CD4-positive, alpha-beta T cell treated with Interleukin-2 at 100 ng/mL for 4 hours (primary cell): ENCODE measurements at places on chromosomes 11 and 22.

DNA sequence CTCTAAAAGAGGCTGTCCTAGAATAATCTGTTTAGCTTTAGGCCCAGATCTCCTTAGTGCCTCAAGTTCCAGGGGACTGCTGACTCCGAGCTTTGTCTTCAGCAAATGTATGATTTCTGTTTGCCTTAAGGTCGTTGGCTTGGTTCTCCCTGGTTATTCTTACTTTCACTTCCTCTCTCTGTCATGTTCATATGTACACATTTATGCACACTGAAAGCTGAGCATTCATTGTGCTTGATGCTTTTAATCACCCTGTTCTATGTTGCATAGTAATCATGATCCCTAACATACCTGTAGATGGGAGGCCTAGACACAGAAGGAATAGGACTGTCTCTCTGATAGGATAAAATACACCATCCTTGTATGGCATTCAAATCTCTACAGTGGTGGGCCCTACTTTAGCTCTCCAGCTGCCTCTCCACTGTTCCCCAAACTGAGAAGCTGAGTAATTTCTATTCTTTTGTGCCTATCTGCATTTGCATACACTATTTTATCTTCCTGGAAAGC lies 7.2 kb downstream of the PPFIBP2 start:
- no peak for DNase-seq

DNA sequence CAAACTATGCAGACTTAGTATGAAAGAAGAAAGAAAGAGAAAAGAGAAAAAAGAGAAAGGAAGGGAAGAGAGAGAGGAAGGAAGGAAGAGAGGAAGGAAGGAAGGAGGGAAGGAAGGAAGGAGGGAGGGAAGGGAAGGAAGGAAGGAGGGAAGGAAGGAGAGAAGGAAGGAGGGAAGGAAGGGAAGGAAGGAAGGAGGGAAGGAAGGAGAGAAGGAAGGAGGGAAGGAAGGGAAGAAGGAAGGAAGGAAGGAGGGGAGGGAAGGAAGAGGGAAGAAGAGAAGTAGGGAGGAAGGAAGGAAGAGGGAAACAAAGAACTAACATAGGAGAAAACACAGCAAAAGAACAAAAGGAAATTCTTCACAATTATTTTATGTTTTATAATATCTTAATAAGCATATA lies 502.1 kb downstream of the SOX6 start:
- DNase-seq = no peak

DNA sequence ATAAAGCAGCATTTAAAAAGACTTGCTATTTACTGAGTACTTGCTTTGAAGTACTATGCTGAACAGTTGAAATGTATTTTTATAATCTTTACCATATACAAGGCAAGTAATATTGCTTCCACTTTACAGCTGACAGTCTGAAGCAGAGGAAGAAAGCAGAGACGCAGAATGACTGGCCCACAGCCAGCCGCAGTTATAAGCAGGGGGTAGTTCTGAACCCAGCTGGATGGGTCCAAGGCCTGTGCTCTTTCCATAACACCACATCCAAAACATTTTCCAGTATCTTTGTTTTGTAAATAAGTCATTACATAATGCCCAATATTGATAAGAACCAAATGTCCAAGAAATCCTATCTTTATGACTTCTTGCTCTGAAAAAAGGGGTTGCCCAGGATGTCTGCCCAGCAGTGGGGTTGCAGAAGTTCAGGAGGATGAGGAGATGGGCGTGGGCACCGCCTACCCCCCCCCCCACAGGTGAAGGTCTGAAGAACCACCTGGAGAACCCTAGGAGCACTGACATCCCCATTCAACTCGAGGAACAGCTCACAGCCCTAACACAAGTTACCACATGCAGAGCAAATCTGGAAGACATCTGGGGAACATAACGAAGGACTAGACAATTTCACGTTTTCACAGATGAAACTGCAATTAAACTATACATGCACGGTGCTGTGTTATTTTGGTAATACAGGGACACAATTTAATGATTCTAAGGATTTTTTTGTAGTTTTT lies 24.2 kb upstream of the YPEL1 start:
- no peak for DNase-seq

- DNase-seq = no peak
Measured at GRCh38 chr11:134343646-134344045, 11.9 kb downstream of the GLB1L2 start.

DNA sequence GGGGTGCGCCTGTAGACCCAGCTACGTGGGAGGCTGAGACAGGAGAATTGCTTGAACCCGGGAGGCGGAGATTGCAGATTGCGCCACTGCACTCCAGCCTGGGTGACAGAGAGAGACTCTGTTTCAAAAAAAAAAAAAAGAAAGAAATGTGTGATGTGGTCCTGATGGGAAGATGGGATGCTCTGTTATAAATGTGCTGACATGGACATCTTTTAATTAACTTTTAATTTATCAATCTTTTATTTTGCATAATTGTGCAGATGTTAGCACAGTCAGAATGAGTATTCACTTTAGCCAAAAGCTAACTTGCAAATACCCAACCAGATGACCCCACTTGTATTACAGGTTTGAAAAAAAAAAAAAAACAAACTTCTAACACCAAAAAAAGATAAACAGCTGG lies 23.8 kb upstream of the USP47 start:
- no peak for DNase-seq

DNA sequence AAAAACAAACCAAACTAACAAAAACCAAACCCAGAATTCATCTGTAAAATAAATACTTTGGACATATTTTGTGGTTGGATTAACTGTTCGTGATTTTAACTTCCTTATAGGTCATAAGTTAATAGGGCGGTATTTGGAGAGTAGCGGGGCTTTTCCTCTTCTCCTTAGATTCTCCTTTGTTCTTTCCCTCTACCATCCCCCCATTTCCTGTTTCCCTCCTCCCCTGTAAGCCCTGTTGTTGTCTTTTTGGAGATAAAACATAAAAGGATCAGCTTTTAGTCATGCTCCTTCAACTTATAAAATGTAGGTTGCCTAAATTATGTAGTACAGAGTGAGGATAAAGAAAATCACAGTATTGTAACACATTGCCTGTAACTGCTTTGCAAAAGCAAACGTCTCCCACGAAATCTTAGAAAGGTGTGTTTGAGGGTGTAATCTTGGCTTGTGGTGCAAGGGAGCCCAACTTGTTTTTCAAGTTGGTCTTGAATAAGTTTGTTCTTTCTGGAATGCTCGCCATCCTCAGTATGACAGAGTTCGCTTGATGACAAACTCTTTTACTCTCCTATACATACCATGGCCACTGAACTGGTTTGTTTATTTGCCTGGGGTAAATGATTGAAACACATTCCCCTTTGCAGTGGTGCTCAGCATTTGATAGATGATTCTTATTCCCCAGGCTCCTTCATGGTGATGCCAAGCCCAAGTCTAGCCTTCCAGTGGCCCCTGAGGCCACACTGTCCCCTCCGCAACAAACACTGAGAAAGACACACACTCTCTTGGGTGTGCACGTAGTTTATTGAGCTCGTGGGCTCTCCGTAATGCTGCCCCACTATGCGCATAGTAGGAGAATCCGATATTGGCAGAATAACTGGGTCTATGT lies 49.4 kb downstream of the TEAD1 start:
- no peak for DNase-seq

GRCh38 chr22:17486719-17487118 lies 76.6 kb upstream of the SLC25A18 start:
- no peak for DNase-seq

DNA sequence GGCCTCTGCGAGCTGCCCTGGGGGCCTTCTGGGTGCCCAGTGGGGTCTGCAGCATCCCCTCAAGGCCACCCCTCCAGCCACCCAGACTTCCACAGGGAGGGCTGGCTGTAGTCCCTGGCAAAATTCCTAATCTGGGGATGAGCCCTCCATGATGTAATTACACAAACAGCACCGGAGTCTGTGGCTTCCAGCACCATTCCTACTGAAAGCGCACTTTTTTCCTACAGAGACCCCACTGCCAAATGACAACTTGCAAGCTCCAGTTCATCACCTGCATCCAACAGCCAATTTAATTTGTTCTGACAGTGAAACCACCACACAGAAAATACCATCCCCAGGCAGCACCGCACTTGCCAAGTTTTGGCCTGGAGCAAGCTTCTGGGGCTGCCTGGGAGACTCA lies 70.4 kb downstream of the TRMU start:
- DNase-seq = no peak

- DNase-seq = no peak
Measured at GRCh38 chr11:130217133-130218031, 57.8 kb downstream of the ST14 start.

- DNase-seq = no peak
Measured at GRCh38 chr11:45580399-45580798, 85.0 kb downstream of the CHST1 start.

DNA sequence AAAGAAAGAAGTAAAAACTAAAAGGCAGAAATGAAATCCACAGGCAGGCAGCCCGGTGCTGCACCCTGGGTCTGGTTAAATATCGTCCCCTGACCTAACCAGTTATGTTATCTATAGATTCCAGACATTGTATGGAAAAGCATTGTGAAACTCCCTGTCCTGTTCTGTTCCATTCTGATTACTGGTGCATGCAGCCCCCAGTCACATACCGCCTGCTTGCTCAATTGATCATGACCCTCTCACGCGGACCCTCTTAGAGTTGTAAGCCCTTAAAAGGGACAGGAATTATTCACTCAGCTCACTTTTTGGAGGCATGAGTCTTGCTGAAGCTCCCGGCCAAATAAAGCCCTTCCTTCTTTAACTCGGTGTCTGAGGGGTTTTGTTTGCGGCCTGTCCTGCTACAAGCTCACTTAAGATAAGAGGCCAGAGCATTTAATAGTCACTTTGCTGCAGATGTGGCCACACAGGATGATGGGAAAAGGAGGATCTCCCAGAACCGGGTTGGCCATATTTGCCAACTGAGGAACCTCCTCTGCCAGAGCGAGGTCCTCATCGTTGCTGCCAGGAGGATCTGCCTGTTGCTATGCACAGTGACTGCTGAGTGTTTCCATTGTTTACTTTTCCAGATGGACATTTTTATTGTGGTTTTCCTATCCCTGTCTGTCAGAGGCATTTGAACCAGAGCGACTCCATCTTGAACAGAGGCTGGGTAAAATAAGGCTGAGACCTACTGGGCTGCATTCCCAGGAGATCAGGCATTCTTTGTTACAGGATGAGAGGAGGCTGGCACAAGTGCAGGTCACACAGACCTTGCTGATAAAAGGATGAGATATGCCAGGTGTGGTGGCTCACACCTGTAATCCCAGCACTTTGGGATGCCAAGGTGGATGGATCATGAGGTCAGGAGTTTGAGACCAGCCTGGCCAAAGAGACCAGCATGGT lies 10.2 kb downstream of the C11orf96 start:
- no peak for DNase-seq

DNA sequence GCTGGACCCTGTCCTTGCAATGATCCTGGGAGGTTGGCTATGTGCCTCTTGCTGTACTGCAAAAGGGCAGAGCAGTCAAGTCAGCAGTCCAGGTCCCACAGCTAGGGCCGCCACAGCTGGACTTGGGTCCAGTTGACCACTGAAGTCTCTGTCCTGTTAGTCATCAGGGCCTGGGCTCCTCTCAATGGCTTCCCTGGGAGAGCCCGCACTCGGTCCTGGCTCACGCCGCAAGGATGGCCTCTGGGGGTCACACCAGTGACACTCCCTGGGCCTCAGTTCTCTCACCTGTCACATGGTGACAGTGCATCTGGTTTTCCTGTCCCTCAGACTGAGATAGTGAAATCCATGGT lies 85.1 kb downstream of the NECTIN1 start:
- no peak for DNase-seq

- no peak for DNase-seq
Measured at GRCh38 chr22:21457023-21457787, 10.0 kb upstream of the TMEM191C start.

- DNase-seq = no peak
Measured at GRCh38 chr11:134613646-134614045, 201.6 kb upstream of the B3GAT1 start.

- peak; percentile 54 for DNase-seq
Measured at GRCh38 chr11:129117595-129118350, 74.4 kb downstream of the ARHGAP32 start.

GRCh38 chr22:48302657-48303368 lies 1524.9 kb downstream of the BRD1 start:
- DNase-seq = no peak

GRCh38 chr11:121479698-121480238 lies 27.0 kb upstream of the SORL1-AS1 start:
- DNase-seq = no peak

- DNase-seq = no peak
Measured at GRCh38 chr11:22433094-22433455, 94.9 kb downstream of the SLC17A6 start.

DNA sequence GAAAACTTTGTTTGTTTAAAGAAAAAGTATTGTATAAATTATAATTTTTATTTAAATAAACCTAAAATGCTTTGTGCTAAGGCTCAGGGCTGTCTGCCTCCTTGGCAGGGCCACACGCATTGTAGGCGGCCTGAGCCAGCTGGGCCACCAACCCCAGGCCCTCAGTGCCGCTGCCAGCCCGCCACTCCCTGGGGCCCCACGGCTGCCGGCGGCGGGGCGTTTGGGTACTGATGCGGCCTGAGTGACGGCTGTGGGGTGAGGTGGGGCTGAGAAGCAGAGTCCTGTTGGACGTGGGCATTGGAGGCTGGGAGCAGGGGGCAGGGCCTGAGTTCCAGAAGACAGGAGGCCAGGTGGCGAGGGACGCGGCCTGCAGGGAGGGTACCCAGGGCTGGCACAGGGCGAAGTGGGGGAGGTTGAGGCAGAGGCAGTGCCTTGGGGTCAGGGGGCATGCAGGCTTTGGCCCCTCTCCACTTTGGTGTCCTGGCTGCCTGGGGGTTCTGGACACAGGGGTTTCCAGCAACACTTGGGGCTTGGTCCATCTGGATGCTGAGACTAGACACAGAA lies 58.3 kb downstream of the CERK start:
- DNase-seq = no peak

- no peak for DNase-seq
Measured at GRCh38 chr11:46553814-46554212, 40.0 kb downstream of the AMBRA1 start.

DNA sequence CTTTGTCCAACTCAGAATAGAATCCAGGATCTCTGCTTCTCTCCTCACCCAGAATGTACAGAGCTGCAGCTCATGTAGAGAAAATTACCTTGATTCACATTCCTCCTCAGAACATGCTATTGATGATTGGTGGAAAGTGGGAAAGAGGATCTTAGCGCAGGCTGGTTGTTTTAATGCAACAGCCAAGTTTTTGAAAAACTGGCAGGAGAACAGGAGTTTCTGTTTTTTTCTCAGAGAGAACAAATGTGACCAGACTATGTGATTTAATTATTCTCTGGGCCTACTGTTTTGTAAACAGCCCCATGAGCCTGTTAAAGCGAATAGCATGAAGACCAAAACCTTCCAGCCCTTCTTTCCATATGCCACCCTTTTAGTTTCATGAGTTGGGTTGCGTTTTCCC lies 19.1 kb upstream of the IL18BP start:
- no peak for DNase-seq

GRCh38 chr11:94771390-94771789 lies 3.2 kb downstream of the AMOTL1 start:
- DNase-seq = no peak
